ENCODE measurements at places on chromosomes 4 and X. TPM values are rescaled to one million over a fixed set of nuclear protein-coding genes. Genes with fewer than 3 reads are reported as not detected.

CTAG1A gene
- total RNA-seq: not detected

SPATA4 gene
- total RNA-seq: not detected

PITX2 gene
- 0.35 TPM for total RNA-seq

TBC1D9 gene
- total RNA-seq: 0.66 TPM

CENPVL3 gene
- total RNA-seq: 4.8 TPM

UBA6 gene
- 96.3 TPM for total RNA-seq

All from GM23338 (cell line).